ENCODE measurements at places on chromosomes 5 and 9.

- peaks cover 37% of the 10 kb centered on the region for H3K4me1 ChIP-seq
- H3K27ac ChIP-seq = peak overlapping the region; percentile 85
- H3K4me3 ChIP-seq = peak overlapping the region; percentile 59
- peak; percentile 87 for DNase-seq
Observed at GRCh38 chr9:137236238-137236935, 4.7 kb upstream of the TUBB4B start.

DNA sequence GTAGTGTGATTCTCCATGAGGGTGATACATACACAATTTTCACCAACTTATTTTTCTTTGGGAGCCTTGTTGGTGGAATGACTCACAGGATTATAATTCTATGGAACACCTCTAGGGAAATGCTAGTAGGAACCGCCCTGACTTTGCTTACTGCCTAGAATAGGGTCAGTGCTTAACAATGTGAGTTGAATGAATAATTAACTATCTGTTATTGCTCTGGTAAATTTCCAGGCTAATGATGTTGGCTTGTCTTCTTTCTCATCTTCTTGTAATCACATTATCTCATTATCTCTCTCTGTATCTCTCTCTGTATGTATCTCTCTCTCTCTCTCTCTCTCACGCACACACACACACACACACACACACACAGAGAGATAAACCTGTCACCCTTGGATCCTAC, 291.1 kb downstream of the TRIM32 start:
- no peak for DNase-seq
- no peaks in the 10 kb centered on the region for H3K4me1 ChIP-seq
- H3K27me3 ChIP-seq = no peaks in the 10 kb centered on the region
- no peak overlapping the region for H3K4me3 ChIP-seq

DNA sequence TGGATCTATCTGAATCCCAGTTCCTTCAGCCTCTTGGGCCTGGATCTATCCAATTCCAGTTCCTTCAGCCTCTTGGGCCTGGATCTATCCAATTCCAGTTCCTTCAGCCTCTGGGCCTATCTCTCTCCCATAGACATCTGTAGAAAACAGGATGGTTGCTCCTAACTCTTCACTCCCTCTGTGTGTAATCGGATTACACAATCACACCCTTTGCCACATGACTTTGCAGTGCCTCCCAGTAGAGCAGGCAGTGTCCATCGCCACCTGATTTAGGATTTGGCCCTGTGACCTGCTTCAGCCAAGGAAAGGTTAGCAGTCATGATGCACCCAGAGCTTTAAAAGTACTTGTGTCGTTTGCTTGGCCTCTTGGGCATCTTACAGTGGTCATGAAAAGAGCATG, 56.7 kb downstream of the LHX2 start:
- no peak for DNase-seq
- no peak overlapping the region for H3K27ac ChIP-seq
- H3K36me3 ChIP-seq = no peaks in the 10 kb centered on the region
- H3K27me3 ChIP-seq = no peaks in the 10 kb centered on the region

DNA sequence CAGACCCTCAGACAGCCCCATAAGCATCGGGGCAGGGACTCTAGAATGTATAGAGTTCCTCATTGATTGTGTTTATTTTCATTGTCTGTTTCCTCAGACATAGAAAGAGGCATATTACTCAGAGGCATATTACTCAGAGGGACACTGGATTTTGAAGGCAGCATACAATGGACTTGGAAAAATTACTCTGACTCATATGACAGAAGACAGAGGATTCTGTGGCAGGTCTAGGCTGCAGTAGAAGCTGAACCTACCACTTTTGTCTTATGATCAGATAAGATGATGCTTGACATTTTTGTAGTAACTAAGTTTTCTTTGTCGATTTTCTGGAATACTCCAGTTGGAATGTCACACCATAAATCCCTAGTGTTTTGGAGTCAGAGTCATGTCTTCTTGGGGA, 105.2 kb downstream of the ST8SIA4 start:
- no peaks in the 10 kb centered on the region for H3K27me3 ChIP-seq
- no peak for DNase-seq
- H3K27ac ChIP-seq = no peak overlapping the region
- no peaks in the 10 kb centered on the region for H3K36me3 ChIP-seq

DNA sequence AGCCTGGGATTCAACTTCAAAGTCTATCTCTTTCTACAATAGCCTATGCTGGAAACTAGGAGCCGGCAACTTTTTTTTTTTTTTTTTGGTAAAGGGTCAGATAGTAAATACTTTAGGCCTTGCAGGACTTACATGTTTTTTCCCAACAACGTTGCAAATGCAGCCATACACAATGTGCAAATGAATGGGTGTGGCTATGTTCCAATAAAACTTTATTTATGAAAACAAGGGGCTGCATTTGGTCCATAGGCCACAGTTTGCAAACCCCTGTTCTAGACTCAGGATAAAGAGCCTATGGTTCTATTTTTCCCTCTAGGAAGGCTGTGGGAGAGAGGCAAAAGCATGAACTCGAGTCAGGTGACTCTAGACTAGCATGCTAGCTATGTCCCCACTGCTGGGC, 189.1 kb downstream of the GABBR2 start:
- no peak for DNase-seq
- H3K27me3 ChIP-seq = peaks cover 2% of the 10 kb centered on the region
- no peaks in the 10 kb centered on the region for H3K36me3 ChIP-seq
- H3K27ac ChIP-seq = no peak overlapping the region

GRCh38 chr9:87307848-87308247, 189.8 kb upstream of the DAPK1 start:
- no peak for DNase-seq
- H3K4me3 ChIP-seq = no peak overlapping the region
- no peaks in the 10 kb centered on the region for H3K4me1 ChIP-seq

- no peaks in the 10 kb centered on the region for H3K4me1 ChIP-seq
- no peak for DNase-seq
- no peaks in the 10 kb centered on the region for H3K36me3 ChIP-seq
Observed at GRCh38 chr5:138989720-138990119, 114.6 kb upstream of the LRRTM2 start.

DNA sequence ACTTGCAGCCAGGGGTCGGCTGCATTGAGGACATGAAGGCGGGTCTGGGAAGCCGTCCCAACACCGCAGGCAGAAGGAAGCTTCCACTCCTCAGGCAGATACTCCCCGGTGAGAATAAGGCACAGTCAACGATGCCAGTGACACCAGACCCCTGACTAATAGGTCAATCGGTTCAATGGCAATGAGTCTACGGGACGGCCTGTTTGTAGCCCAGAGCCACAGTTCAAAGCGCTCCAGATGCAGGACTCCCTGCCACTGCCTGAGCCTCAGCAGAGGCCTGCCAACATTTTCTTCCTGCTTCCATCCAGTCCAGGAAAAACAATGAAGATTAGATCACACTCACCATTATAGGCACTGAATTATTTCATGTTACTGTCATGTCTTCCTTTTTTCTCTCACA, 84.5 kb upstream of the SIMC1 start:
- DNase-seq = no peak
- no peaks in the 10 kb centered on the region for H3K4me1 ChIP-seq
- H3K27ac ChIP-seq = no peak overlapping the region

DNA sequence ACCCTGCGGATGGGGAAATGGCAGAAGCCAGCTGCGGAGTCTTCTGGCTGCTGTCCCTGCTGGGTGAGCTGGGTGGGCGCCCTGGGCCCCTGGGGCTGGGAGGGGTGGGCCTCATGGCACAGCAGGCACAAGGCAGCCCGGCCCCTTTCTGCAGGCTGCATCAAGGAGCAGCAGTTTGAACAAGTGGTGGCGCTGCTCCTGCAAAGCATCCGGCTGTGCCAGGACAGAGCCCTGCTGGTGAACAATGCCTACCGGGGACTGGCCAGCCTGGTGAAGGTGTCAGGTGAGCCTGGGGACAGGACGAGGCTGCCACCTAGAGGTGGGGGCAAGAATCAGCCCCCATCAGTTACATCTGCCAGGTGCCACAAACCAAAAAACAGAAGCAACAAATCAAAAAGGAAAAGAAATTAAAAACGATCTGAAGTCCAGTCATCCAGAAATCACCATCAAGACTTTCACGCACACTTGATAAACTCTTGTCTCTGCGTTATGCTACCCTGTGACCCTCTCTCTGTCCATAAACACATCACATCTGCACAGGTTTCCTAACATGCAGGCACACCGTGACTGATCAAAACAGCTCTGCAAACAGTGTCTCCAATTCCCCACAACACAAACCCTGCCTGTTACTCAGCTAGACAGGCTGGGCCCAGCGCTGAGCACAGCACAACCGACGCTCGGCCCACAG, 13.9 kb downstream of the REXO4 start:
- peaks cover 18% of the 10 kb centered on the region for H3K4me1 ChIP-seq
- no peak overlapping the region for H3K27ac ChIP-seq
- no peaks in the 10 kb centered on the region for H3K36me3 ChIP-seq
- no peak overlapping the region for H3K4me3 ChIP-seq
- H3K27me3 ChIP-seq = no peaks in the 10 kb centered on the region
- no peak for DNase-seq

- no peaks in the 10 kb centered on the region for H3K4me1 ChIP-seq
- H3K27me3 ChIP-seq = peaks cover 25% of the 10 kb centered on the region
- no peak overlapping the region for H3K27ac ChIP-seq
- DNase-seq = no peak
Observed at GRCh38 chr9:130421154-130421801, 23.5 kb upstream of the ASS1 start.

All from psoas muscle (tissue), 8 donors.